ENCODE measurements at places on chromosomes 6 and 20.

DNA sequence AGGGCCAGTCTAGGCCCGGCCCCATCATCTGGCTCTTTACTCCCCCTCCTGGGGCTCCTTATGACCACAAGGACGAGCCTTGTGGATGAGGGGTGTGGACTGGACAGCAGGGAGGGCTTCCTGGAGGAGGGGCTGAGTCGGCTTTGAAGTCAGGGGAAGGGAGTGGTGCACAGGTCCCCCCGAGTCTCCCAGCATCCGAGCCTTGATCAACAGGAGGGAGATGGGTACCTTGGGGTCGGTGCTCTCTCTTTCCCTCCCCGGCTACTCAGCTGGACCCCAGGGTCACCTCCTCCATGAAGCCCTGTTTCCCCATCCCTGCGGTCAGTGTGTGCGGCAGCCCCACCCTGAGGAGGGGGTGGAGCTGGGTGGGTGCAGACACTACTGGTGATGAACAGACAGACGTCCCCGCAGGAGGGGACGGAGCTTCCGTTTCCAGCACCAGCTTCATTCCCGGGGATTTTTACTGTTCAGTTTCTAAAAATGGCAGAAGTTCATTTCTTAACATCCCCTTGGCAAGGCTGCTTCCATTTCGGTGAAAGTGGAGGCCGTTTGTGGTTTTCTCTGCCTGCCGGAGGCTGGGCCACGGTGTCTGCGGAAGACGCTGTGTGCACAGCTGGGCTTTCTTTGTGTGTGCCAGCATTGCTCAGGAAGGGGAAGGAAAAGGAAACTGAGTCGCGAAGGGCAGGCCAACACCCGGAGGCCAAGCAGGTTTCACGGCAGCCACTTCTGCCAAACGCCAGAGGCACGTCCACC, 19.6 kb downstream of the NTSR1 start:
- DNase-seq, result no peak

DNA sequence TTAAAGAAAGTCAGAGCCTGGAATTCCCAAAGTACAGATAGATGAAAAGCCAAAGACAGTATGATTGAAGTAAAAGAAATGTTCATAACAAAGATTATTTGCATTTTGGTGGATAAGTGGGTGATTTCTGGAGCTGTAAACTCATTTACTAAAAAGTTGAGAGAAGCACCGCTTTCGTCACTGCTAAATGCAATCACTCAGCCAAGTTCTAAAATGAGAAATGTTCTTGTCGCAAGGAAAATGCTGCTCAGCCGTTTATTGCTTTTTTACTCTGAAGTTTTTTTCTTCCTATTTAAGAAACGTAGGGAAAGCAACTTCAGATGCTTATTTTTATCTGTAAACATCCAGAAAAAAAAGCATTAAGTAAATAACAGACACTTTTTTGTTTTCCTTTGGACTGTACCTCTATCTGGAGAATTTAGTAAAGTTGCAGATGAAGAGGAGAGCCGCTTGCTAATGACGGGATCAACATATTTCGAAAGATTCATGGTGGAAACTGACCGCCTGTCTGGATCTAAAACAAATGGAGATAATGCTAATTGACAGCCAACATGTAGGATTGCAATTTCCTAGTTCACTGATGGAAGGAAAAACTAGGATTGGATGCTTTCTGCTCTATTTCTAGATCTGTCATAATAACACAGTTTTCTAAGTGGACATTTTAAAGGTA, 93.8 kb upstream of the BCLAF1 start:
- no peak for DNase-seq

GRCh38 chr6:32692019-32692418, 25.6 kb upstream of the HLA-DQB1 start:
- DNase-seq, result peak; percentile 4

DNA sequence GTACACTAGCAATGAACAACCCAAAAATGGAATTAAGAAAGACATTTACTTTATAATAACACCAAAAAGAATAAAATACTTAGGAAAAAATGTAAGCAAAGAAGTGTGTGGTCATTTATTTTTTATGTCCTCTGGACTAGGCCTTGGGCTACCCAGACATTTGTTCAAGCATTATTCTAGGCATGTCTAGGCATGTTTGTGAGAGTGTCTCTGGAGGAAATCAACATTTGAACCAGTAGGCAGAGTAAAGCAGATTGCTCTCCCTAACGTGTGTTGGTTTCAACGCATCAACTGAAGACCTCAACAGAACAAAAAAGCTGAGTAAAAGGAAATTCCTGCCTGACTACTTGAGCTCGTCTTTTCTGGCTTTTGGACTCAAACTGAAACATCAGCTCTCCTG, 84.5 kb downstream of the ANKEF1 start:
- no peak for DNase-seq

DNA sequence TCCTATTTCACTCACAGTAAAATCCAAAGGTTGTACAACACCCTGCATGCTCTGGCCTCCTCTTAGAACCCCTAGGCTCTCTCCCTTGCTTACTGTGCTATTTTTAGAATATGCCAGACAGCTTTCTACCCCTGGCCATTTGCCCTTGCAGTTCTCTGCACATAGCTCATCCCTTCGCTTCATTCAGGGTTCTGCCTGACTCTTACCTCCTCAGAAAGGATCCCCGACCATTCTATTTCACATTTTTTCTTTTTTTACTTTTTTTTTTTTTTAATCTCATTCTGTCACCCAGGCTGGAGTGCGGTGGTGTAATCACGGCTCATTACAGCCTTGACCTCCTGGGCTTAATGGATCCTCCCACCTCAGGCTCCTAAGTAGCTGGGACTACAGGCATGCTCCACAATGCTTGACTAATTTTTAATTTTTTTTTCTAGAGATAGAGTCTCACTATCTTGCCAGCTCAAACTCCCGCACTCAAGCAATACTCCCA, 33.6 kb downstream of the COMMD7 start:
- DNase-seq, result peak; percentile 14

DNA sequence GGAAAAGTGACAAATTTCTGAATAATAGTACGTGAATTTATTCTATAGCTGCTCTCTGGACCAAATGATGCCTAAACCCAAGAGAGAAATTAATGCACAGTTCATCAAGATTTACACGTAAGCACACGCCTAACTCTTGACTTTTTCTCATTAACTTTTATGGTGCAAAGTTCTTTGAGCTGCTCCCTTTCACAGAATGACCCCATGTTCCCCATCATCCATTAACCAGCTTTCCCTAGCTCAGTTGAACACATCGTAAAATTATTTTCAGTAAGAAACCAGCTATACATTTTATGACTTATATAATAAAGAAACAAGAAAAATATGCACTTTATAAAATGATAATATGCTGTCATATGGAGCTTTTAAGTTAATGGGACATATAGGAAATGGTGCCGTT, 54.3 kb downstream of the ID4 start:
- no peak for DNase-seq

- no peak for DNase-seq
These were observed 70.6 kb downstream of the IYD start for GRCh38 chr6:150439373-150439772.

GRCh38 chr20:43681468-43681942, 14.6 kb downstream of the MYBL2 start:
- DNase-seq, result no peak

GRCh38 chr6:107991061-107991460, 33.1 kb upstream of the SEC63 start:
- no peak for DNase-seq

- DNase-seq, result no peak
These were observed 897 bp upstream of the SEL1L2 start for GRCh38 chr20:13991311-13991710.

DNA sequence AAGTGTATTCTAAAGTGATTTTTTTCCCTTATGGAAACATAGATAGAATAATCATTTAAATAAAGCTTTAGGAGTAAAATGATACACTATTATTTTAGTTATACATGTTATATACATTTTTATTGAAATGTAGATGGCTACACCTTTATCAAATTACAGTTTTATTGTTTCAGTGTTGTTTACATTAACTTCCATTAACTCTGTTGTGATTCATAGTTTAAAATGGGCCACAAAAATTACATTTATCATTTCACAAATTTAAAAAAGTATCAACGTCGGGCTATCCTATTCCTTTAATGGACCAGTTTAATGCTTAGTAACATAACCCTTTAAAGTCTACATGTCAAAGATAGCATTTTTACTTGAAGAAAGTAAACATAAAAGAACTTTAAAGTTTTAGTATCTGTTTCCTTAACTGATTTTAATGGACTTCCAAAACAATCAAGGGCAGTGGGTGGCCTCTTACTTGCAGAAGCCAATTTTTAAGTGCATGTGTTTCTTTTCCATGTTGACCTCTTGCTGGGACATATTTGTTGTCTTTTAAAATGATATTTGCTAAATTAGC, 47.8 kb upstream of the FLRT3 start:
- DNase-seq, result no peak

DNA sequence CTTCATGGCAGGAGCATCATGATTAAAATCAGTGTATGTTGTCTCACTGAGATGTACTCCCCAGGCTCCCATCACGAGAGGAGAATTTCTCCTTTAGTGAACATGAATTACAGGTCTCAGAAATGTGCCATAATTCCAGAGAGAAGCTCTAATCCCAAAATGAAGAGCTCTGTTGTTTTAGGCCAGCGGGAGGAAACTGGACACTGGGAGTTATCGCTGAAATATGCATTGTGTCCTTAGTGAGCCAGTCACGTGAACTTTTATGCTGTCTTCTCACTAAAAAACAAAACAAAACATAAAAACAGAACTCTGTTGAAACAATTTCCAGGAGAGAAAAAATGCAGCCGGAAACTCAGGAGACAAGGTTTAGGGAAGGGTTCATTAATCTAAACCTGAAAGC, 315.7 kb upstream of the NT5E start:
- DNase-seq, result peak; percentile 44

- DNase-seq, result no peak
These were observed 45.3 kb upstream of the ZNF184 start for GRCh38 chr6:27517928-27518787.

GRCh38 chr20:32496811-32497533, 88.2 kb downstream of the NOL4L start:
- DNase-seq, result no peak

GRCh38 chr6:24699521-24700359, 19.2 kb downstream of the C6orf62 start:
- DNase-seq, result no peak

GRCh38 chr6:160027931-160028330, 59.0 kb downstream of the IGF2R start:
- DNase-seq, result no peak

DNA sequence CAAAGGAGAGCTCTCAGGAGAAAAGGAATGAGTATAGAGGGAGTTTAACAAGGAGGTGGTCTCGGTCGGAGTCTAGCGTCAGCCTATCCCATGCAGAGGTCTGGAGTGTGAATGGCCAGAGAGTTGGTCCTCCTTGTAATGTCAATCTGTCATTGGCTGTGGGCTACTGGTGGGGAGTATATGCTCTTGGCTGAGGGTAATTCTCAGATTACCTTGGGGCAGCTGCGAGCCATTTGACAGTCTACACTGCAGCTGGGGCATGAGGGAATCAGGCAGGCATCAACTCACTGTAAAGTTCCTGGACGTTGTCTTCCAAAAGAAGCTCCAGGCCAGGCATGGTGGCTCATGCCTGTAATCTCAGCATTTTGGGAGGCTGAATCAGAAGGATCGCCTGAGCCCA, 48.1 kb downstream of the EBF4 start:
- DNase-seq, result no peak

DNA sequence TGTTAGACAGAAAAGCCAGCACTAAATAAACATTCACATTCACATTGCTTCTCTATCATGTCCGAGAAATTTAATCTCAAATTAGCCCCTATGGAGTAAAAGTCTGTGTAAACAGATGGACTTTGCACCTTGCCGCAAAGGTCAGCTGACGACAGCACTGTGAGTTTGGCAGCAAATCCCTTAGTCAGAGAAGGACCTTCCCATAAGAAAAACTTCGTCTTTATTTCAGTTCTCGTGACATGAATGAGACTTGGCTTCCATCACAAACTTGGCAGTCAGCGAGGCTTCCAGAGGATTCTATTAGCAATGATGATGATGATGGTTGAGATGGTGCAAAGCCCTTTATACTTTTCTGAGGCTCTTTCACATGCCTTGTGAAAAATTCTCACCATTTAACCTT, 133.7 kb upstream of the IFNGR1 start:
- no peak for DNase-seq

DNA sequence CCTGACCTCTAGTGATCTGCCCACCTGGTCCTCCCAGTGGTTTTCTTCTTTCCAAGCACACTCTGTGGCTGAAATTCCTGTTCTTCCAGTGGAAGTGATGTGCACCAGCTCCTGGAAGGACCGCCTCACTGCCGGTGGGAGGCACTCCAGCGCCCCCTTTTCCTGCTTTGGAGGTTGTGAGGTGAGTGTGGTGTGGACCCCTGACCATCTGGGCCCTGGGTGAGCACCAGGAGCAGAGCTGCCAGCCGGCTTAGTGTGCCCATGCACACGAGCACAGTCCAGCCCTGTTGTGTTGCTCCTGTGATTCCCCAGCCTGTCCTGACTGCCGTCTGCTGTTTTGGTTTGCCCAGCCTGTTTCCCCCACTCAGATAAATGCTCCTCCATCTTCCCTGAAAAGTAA, 134.6 kb downstream of the FNDC1 start:
- no peak for DNase-seq

GRCh38 chr6:83510791-83511190, 1.5 kb upstream of the PRSS35 start:
- DNase-seq, result no peak

DNA sequence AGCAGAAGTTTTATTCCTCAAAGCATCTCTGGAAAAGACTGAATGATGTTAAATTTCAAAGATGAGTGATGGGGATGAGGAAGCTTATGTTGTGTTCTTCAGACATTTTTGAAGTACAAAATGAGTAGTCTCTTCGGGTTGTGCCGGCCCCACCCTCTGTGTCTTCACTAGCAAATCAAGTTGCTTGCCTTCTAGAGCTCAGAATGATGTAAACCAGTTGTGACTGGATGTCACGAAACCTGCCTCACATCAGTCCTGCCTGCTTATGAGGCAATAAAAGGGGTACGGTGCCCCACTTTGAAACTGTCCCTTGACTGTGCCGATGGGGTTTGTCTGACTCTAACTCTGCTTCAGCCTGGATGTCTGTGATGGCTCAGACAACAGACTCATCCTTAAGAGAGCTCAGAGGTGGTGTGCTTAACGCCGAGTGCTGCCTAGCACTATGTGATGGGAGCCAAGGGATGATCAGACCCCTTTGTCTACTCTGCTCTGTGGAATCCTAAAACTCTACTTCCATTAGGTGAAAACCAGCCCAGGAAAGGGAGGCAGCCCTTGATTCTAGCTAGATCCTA, 19.0 kb downstream of the TOMM34 start:
- DNase-seq, result no peak

All from fibroblast of pulmonary artery (primary cell).